CD4-positive, CD25-positive, alpha-beta regulatory T cell (primary cell): ENCODE measurements at places on chromosomes 12 and 14. TPM values are rescaled to one million over a fixed set of nuclear protein-coding genes. Genes with fewer than 3 reads are reported as not detected.
A peak's percentile ranks its signal among the peaks of the same experiment; 100 is the strongest.

The IL22 gene
- total RNA-seq: not detected

DNA sequence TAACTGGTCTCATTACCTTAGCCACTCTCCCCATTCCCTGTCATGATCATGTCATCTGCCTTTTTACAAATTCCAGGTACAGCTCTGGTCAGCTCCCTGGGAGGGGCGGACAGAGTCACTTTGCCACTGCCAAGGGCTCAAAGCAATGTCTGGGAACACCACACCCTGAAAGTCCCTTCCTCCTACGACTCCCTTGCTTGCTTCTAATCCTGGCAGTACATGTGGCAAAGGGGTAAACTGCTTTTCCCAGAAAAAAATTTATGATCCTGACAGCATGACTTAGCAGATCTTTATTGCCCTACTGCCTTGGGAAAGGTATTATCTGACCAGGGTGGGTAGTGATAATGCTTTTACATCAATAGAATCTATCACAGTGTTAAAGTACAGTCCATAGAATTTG is 376.0 kb upstream of the PDE3A start:
- DNase-seq: no peak
- no peak overlapping the region for H3K27ac ChIP-seq
- H3K27me3 ChIP-seq: no peaks in the 10 kb centered on the region
- H3K36me3 ChIP-seq: no peaks in the 10 kb centered on the region
- H3K4me1 ChIP-seq: no peaks in the 10 kb centered on the region

The STXBP6 gene
- not detected for total RNA-seq

DNA sequence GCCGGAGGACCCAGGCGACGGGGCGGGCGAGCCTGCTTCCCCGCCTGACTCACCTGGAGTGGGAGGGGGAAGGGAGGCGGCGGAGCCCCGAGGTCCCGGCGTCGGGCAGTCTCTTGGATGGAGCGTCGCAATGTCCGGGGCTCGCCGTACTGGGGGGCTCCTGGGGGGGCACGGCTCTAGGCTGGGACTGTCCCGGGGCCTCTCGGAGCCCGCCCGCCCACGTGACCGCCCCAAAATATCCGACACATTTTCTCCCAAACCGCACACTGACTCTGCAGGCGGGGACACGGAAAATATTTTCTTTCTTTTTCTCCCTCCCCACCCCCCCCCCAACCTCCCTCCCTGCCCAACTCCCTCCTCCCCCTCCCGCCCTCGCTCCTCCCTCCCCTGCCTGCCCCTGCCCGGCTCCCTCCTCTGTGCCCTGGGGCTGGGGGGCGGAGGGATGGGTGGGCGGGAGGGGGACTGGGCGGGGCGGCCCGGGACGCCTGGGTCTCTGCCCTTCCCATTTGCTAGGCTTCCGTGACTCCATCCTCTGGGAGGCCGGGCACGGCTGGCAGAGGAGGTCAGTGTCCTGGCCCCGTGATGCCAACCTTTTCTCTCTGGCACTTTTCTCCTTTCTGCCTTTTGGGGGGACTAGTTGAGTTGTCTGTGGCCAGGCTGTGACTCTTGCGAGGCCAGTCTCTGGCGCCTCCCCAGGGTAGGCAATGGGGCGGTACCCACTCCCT is at the start of gene RARG:
TSS of gene RARG (minus strand) at position 289 of the 725 bp plus-strand sequence. CDS start 4,664 bp downstream, outside the sequence.
- H3K27me3 ChIP-seq: no peaks in the 10 kb centered on the region
- no peaks in the 10 kb centered on the region for H3K36me3 ChIP-seq
- peak within 1 kb of the TSS; percentile 58 for H3K4me3 ChIP-seq
- DNase-seq: peak; percentile 69
- H3K27ac ChIP-seq: peak within 1 kb of the TSS; percentile 75

GRCh38 chr12:67141296-67142018 is 127.7 kb upstream of the CAND1 start:
- H3K36me3 ChIP-seq: no peaks in the 10 kb centered on the region
- no peak overlapping the region for H3K4me3 ChIP-seq
- H3K27ac ChIP-seq: no peak overlapping the region
- peaks cover 7% of the 10 kb centered on the region for H3K27me3 ChIP-seq

GRCh38 chr12:104422441-104422840 is 34.3 kb upstream of the CHST11 start:
- H3K36me3 ChIP-seq: no peaks in the 10 kb centered on the region
- DNase-seq: no peak
- no peaks in the 10 kb centered on the region for H3K27me3 ChIP-seq
- H3K4me1 ChIP-seq: peaks cover 6% of the 10 kb centered on the region
- no peak overlapping the region for H3K4me3 ChIP-seq
- no peak overlapping the region for H3K27ac ChIP-seq

DNA sequence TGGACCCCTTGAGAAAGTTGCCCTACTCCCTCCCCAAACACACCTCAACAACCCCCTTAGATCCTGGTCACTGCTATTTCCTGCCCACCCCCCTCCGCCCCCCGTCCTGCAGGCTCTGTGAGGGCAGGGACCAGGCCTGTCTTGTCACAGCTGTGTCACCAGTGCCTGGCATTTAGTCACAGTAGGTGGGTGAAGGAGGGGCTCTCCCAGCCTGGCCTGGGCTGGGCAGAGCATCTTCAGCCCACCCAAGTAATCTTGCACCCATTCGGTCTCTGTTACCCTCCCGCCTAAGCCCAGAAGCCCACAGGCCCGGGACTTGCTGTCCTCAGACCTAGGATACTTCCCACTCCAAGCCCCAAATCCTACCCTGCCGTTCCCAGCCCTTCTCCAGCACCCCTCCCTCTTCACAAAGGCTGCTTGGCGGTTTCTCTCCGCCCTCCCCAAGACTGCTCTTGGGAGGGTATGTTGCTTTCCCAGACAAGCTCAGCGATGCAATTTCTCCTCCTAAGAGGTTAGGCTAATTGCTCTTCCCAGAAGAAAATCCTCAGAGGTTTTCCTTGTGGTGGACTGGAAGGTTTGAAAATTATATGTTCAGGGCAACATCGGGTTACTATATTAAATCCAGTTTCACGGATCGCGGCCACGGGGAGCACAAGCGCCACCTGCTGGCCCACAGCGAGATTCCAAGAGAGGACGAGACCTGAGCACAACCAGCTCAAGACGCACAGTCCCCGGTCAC is 50.8 kb upstream of the ZFP36L1 start:
- peak; percentile 70 for DNase-seq
- H3K36me3 ChIP-seq: no peaks in the 10 kb centered on the region
- H3K27ac ChIP-seq: no peak overlapping the region
- H3K4me3 ChIP-seq: no peak overlapping the region
- H3K27me3 ChIP-seq: peaks cover 2% of the 10 kb centered on the region
- H3K4me1 ChIP-seq: peaks cover 9% of the 10 kb centered on the region

DNA sequence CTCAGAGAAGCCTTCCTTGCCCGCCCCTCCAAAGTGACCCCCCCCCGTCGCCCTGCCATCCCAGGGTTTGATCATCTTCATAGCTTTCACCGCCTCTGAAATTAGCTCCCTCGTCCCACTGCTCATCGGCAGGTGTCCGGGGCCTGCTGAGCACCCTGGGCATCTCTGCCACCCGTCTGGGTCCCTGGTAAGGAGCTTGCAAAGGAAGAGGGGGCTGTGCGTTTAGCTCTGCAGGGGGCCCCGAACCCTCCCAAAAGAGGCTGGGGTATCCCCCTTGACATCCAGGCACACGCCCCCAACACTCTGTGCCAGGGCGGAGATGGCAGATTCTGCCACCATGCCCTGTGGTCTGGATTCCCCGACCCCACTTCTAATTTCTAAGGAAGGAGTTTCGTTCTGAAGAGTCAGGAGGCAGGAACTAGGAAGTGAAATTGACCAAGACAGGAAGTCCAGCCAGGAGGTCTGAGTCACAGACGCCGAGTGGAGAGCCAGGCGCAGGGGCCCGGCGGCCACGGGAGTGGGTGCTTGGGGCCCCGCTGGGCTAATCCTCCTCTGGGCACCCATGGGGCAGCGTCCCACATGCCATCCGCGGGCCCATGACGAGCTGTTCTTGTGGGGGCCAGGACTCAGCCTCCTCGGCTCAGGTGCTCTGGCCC is 95.7 kb downstream of the RFLNA start:
- peaks cover 19% of the 10 kb centered on the region for H3K4me1 ChIP-seq
- DNase-seq: no peak
- H3K4me3 ChIP-seq: no peak overlapping the region
- H3K36me3 ChIP-seq: peaks cover 16% of the 10 kb centered on the region
- H3K27me3 ChIP-seq: no peaks in the 10 kb centered on the region

DNA sequence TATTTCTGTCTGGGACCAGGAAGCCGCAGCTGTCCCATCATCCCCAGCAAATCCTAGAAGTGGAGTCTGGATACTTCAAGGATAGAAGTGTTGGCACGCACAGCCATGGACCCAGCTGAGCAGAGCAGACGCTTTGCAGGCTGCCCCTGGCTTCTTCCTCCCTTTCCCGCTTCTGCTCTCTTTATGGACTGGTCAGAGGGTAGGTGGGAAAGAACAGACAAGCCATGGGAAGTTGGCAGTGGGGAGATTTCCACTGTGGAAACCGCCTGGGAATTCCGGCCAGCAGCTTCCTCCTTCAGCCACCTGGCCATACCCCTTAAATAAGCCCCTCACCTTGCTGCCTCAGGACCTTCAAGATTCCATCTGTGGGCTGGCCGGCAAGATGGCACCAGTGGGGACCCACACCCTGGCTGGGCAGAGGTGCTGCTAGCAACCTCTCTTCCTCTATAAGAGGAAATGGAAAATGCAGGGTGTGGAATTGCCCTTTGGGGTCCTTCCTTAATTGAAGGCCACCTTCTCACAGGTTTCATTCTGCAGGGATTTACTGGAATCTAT is 20.6 kb downstream of the OTUB2 start:
- no peak overlapping the region for H3K4me3 ChIP-seq
- H3K4me1 ChIP-seq: no peaks in the 10 kb centered on the region
- DNase-seq: no peak
- peaks cover 65% of the 10 kb centered on the region for H3K36me3 ChIP-seq
- no peak overlapping the region for H3K27ac ChIP-seq
- H3K27me3 ChIP-seq: no peaks in the 10 kb centered on the region

GRCh38 chr14:43877351-43877960 is 629.6 kb downstream of the FSCB start:
- no peak overlapping the region for H3K27ac ChIP-seq
- no peak for DNase-seq
- no peaks in the 10 kb centered on the region for H3K36me3 ChIP-seq
- no peaks in the 10 kb centered on the region for H3K4me1 ChIP-seq

GRCh38 chr14:70663707-70664179 is 22.0 kb downstream of the TTC9 start:
- peaks cover 9% of the 10 kb centered on the region for H3K36me3 ChIP-seq
- H3K4me1 ChIP-seq: peaks cover 39% of the 10 kb centered on the region
- H3K4me3 ChIP-seq: no peak overlapping the region

GRCh38 chr14:38090506-38090905 is 117.2 kb upstream of the SSTR1 start:
- peaks cover 19% of the 10 kb centered on the region for H3K4me1 ChIP-seq
- H3K4me3 ChIP-seq: peak overlapping the region; percentile 87
- H3K27me3 ChIP-seq: no peaks in the 10 kb centered on the region
- DNase-seq: no peak

The BIN2 gene
- total RNA-seq: 273 TPM

- H3K4me1 ChIP-seq: no peaks in the 10 kb centered on the region
- H3K36me3 ChIP-seq: no peaks in the 10 kb centered on the region
- no peak overlapping the region for H3K4me3 ChIP-seq
- H3K27ac ChIP-seq: no peak overlapping the region
- DNase-seq: no peak
These were observed 56.7 kb upstream of the BICD1 start for GRCh38 chr12:32049956-32050355.

DNA sequence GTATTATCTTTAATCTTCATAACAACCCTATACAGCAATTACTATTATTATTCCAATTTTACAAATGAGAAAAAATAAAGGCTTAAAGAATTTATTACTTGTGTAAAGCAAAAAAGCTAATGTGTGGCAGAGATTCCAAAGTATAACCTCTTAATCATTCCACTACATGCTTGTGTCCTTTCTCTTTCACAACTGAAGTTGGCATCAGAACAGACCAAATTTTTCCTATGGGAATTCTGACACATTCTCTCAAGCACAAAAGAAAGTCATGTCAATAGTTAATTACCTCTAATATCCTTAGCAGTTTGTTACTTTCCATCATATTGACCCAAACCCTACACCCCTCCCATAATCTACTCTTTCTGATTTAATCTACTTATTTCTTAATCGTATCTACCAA is 86.7 kb downstream of the BCL2L14 start:
- no peak for DNase-seq
- H3K36me3 ChIP-seq: no peaks in the 10 kb centered on the region
- H3K4me3 ChIP-seq: no peak overlapping the region
- no peak overlapping the region for H3K27ac ChIP-seq
- H3K27me3 ChIP-seq: no peaks in the 10 kb centered on the region
- H3K4me1 ChIP-seq: no peaks in the 10 kb centered on the region

- no peaks in the 10 kb centered on the region for H3K27me3 ChIP-seq
- no peak overlapping the region for H3K27ac ChIP-seq
- DNase-seq: no peak
- no peaks in the 10 kb centered on the region for H3K36me3 ChIP-seq
- no peaks in the 10 kb centered on the region for H3K4me1 ChIP-seq
These were observed 24.9 kb upstream of the MED13L start for GRCh38 chr12:116302166-116303058.

DNA sequence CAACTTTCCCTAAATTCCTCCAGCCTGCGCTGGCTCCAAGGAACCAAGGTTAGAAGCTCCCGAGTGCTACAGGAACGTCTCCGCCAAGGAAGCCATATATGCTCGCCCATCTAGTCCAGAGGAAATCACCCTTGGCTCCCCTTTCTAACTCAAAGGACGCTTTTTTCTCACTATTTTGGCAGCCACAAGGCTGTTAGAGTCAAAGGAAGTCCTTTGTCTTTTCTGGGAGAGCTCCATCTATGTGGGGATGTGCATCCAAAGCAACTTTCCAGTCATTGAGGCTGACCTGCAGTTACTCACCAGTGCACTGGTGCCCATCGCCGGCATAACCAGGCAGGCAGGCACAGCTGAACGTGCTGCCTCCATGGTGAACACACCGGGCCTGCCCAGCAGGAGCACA is 37.6 kb downstream of the RTRAF start:
- peaks cover 2% of the 10 kb centered on the region for H3K27me3 ChIP-seq
- H3K27ac ChIP-seq: no peak overlapping the region
- H3K4me3 ChIP-seq: no peak overlapping the region
- peaks cover 3% of the 10 kb centered on the region for H3K4me1 ChIP-seq

GRCh38 chr12:49338830-49339463 is 2.0 kb upstream of the C1QL4 start:
- no peak for DNase-seq
- peaks cover 36% of the 10 kb centered on the region for H3K4me1 ChIP-seq
- H3K27me3 ChIP-seq: peaks cover 37% of the 10 kb centered on the region

- no peak for DNase-seq
- H3K27me3 ChIP-seq: peaks cover 14% of the 10 kb centered on the region
- H3K4me3 ChIP-seq: peak overlapping the region; percentile 69
- no peak overlapping the region for H3K27ac ChIP-seq
- H3K4me1 ChIP-seq: peaks cover 19% of the 10 kb centered on the region
- no peaks in the 10 kb centered on the region for H3K36me3 ChIP-seq
These were observed 1.1 kb upstream of the ITGA7 start for GRCh38 chr12:55708695-55709233.
